Colonic mucosa (tissue), 4 donors: ENCODE measurements at places on chromosomes 7 and 10. TPM values are rescaled to one million over a fixed set of nuclear protein-coding genes. Genes with fewer than 3 reads are reported as not detected.

The SEMA3D gene
- total RNA-seq, result 0.86 TPM

The C10orf53 gene
- not detected for total RNA-seq

DNA sequence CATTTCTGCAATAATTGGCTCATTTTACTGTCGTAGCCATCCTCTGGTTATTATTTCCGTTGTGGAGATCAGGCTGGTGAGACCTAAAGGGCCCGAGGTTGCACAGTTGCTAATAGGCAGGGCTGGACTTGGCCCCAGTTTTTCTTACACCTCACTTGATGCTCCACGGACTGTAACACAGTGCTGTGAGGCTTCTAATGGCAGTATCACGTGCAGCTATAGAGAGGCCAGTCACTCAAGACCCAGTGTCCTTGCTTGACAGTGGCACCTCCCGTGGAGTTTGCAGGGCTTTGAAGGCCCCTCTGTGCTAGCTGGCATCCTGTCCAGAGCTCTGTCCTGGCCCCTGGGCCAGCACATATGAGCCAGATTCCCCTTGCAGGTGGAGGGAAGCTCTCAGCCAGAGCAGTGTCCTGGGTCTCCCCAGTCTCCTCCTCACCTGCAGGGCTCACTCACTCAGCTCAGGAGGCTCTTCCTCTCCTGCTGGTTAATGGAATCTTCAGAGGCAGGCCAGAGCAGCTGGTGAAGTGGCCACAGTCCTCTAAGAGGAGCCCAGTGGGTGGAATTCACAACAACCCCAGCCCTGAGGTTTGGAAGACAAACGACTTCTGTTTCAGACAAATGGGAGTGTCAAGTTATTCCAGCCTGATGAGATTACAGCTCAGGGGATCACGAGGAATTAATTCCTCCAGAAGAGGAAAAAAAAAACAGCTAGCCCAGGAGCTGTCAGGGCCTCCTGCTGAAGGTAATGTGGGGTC lies 114.2 kb upstream of the FAM180A start:
- no peak overlapping the region for H3K4me3 ChIP-seq
- no peaks in the 10 kb centered on the region for H3K27me3 ChIP-seq
- no peak for DNase-seq
- no peak overlapping the region for H3K27ac ChIP-seq
- H3K36me3 ChIP-seq, result no peaks in the 10 kb centered on the region

- no peaks in the 10 kb centered on the region for H3K27me3 ChIP-seq
- no peaks in the 10 kb centered on the region for H3K36me3 ChIP-seq
- no peaks in the 10 kb centered on the region for H3K4me1 ChIP-seq
- no peak for DNase-seq
- no peak overlapping the region for H3K27ac ChIP-seq
- no peak overlapping the region for H3K4me3 ChIP-seq
Measured at GRCh38 chr10:47156873-47157272, 143.1 kb upstream of the GDF10 start.

GRCh38 chr7:152907042-152907761 lies 147.7 kb downstream of the ACTR3B start:
- H3K4me3 ChIP-seq, result no peak overlapping the region
- H3K27ac ChIP-seq, result no peak overlapping the region
- no peak for DNase-seq
- H3K4me1 ChIP-seq, result no peaks in the 10 kb centered on the region
- no peaks in the 10 kb centered on the region for H3K27me3 ChIP-seq
- H3K36me3 ChIP-seq, result no peaks in the 10 kb centered on the region

- H3K27me3 ChIP-seq, result no peaks in the 10 kb centered on the region
- DNase-seq, result peak; percentile 63
- no peak overlapping the region for H3K27ac ChIP-seq
- no peak overlapping the region for H3K4me3 ChIP-seq
- no peaks in the 10 kb centered on the region for H3K36me3 ChIP-seq
Measured at GRCh38 chr10:98460837-98461499, 14.2 kb upstream of the HPS1 start.

DNA sequence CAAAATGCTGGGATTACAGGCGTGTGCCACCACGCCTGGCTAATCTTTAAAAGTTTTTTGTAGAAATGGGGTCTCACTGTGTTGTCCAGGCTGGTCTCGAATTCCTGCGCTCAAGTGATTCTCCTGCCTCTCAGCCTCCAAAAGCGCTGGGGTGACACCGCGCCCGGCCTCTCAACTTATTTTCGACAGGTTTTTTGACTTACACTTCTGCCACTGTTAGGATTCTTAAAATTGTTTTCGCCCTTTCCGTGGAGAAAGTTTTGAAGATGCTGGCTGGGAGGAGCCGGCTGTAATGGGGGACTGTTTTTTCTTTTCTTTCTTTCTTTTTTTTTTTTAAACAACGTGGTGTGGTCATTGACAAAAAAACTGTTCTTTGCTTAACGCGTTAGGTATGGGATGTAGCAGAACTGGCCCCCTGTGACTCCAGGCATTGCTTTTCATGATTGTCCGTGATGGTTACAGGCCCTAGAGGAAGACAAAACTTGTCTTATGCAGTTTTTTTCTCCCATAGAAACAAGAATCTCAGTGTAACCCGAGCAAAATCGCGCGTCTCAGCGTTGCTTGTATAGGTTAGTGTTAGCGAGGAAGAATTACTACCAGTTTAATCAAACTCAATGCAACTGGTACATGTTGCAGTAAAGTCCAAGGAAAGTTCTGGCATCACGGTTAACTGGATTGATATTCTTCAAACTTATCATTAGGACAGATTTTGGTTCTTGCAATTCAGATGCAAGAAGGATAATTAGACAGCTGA lies 72.2 kb downstream of the DAGLB start:
- peak overlapping the region; percentile 58 for H3K4me3 ChIP-seq
- no peaks in the 10 kb centered on the region for H3K27me3 ChIP-seq
- no peaks in the 10 kb centered on the region for H3K36me3 ChIP-seq
- H3K27ac ChIP-seq, result peak overlapping the region; percentile 87

DNA sequence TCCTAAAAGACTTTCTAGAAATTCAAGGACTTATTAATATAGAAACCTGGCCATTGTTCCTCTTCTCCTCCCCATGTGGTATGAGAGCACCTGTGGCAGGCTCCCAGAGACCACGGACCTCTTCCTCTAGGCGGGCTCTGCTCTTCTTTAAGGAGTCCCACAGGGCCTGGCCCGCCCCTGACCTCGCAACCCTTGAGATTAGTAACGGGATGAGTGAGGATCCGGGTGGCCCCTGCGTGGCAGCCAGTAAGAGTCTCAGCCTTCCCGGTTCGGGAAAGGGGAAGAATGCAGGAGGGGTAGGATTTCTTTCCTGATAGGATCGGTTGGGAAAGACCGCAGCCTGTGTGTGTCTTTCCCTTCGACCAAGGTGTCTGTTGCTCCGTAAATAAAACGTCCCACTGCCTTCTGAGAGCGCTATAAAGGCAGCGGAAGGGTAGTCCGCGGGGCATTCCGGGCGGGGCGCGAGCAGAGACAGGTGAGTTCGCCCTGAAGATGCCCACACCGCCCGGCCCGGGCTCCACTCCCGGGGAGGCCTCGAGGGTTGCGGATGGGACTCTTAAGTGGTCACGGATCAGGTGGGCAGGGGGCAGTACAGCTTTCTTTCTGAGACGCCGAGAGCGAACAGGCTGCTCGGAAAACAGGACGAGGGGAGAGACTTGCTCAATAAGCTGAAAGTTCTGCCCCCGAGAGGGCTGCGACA lies at the start of gene SLC26A4:
TSS of gene SLC26A4 (plus strand) at position 448 of the 700 bp plus-strand sequence. CDS start 814 bp downstream, outside the sequence.
- H3K27me3 ChIP-seq, result peaks cover 26% of the 10 kb centered on the region
- no peaks in the 10 kb centered on the region for H3K36me3 ChIP-seq
- H3K4me1 ChIP-seq, result peaks cover 8% of the 10 kb centered on the region
- DNase-seq, result no peak

The ADARB2 gene
- not detected for total RNA-seq

GRCh38 chr7:88668591-88668990 lies 90.9 kb upstream of the ZNF804B start:
- H3K27ac ChIP-seq, result no peak overlapping the region
- H3K36me3 ChIP-seq, result no peaks in the 10 kb centered on the region
- H3K27me3 ChIP-seq, result no peaks in the 10 kb centered on the region
- H3K4me1 ChIP-seq, result no peaks in the 10 kb centered on the region
- DNase-seq, result no peak

GRCh38 chr10:101292194-101293006 lies 61.6 kb upstream of the BTRC start:
- peaks cover 40% of the 10 kb centered on the region for H3K27me3 ChIP-seq
- H3K27ac ChIP-seq, result no peak overlapping the region
- H3K4me1 ChIP-seq, result peaks cover 5% of the 10 kb centered on the region
- no peaks in the 10 kb centered on the region for H3K36me3 ChIP-seq

DNA sequence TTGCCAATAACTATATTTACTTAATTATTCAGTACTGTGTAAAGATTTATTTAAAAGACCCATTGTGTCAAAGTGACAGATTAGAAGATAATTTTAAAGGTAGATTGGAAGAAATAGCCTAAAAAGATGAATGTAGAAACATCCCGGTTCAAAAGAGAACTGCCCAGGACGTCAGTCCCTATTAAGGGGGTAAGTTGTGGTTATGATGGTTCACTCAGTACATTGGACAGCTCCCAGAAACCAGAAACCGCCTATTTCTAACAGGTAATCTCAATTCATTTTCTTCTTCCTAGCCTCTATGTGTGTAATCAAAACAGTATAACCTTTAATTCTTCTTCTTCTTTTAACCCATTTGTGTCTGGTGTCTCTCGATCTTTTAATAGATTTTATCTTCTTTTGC lies 1.5 kb upstream of the FERD3L start:
- H3K27ac ChIP-seq, result no peak overlapping the region
- no peaks in the 10 kb centered on the region for H3K36me3 ChIP-seq
- H3K4me1 ChIP-seq, result no peaks in the 10 kb centered on the region
- no peak for DNase-seq
- peaks cover 13% of the 10 kb centered on the region for H3K27me3 ChIP-seq

DNA sequence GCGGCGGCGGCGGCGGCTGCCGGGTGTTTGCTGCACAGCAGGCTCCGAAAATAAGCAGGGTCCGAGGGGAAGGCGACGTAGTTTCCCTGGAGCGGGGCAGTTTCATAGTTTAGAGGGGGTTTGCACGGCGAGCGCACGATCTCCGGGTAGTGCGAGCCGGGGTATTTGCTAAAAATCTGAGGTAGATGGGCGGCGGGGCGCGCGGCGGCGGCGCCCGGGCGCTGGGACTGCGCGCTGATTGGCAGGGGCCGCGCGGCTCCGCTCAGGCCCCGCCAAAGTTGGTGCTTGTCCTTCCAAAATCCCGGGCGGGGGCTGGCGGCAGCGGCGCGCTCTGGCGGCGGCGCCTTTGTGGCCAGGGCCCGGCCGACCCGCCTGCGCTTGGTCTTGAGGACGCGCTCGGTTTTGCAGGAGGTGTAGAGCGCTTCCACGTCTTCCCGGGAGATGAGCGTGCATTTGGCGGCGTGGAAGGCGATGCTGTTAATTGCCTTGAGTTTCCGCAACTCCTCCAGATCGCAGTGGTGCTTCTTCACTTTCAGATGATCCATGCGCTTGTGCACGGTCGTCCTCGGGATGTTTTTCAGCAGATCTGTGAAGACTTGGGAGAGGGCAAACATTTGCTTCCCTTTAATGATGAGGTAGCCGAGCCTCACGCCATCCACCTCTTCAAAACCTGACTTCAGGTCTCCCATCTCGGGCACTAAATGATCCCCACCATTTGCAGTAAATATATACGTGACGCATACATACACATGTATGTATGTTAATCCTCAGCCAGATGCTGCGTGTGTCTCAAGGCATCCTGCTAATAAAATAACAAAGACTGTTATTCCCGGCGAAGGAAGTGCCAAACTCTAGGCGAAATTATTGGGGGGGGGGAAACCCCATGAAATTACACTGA lies 8.1 kb downstream of the SKIDA1 start:
- DNase-seq, result no peak
- H3K27me3 ChIP-seq, result peaks cover 60% of the 10 kb centered on the region
- H3K4me3 ChIP-seq, result peak overlapping the region; percentile 51
- H3K4me1 ChIP-seq, result no peaks in the 10 kb centered on the region

GRCh38 chr7:12066004-12066403 lies 145.1 kb upstream of the TMEM106B start:
- H3K4me3 ChIP-seq, result no peak overlapping the region
- H3K36me3 ChIP-seq, result no peaks in the 10 kb centered on the region
- no peak for DNase-seq
- no peaks in the 10 kb centered on the region for H3K4me1 ChIP-seq

DNA sequence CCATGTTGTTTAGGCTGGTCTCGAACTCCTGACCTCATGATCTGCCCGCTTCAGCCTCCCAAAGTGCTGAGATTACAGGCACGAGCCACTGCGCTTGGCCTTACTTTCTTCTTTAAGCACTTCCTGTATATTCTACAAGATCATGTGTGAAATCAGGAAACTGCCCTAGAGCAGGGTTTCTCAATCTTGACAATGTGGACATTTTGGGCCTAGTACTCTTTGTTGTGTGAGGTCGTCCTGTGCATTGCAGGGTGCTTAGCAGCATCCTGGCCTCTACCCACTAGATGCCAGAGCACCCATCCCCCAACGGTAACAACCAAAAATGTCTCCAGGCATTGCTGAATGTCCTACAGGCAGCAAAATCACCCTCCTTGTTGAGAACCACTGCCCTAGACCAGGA lies 24.7 kb downstream of the RRP12 start:
- DNase-seq, result no peak
- H3K36me3 ChIP-seq, result no peaks in the 10 kb centered on the region
- H3K4me1 ChIP-seq, result no peaks in the 10 kb centered on the region
- no peaks in the 10 kb centered on the region for H3K27me3 ChIP-seq

The STK31 gene
- total RNA-seq, result 0.96 TPM

The CPA4 gene
- total RNA-seq, result not detected

The PNLIPRP3 gene
- not detected for total RNA-seq
